ENCODE measurements at places on chromosomes 6 and 20.

- DNase-seq = no peak
These were observed 11.7 kb downstream of the EPM2A start for GRCh38 chr6:145723646-145724045.

DNA sequence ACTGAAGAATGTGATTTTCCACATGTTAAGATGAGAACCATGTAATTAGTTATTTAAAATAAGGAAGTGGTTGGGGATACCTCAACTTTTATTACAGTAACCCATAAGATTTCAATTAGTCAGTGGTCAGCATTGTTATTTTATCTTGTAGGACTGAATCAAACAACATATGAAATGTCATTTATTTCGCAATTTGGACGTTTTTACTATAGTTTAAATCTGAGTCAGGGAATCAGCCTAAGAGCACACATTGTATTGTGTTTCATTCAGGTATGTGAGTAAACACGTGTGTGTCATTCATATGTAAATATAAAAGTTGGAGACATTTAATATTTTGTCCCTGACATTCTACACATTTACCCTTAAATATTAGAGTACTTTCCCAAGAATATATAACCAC, 1418.7 kb downstream of the GRIK2 start:
- DNase-seq = no peak

GRCh38 chr6:141261016-141261671, 871.6 kb upstream of the GJE1 start:
- peak; percentile 41 for DNase-seq

GRCh38 chr6:80098392-80098791, 8.1 kb upstream of the BCKDHB start:
- DNase-seq = no peak

DNA sequence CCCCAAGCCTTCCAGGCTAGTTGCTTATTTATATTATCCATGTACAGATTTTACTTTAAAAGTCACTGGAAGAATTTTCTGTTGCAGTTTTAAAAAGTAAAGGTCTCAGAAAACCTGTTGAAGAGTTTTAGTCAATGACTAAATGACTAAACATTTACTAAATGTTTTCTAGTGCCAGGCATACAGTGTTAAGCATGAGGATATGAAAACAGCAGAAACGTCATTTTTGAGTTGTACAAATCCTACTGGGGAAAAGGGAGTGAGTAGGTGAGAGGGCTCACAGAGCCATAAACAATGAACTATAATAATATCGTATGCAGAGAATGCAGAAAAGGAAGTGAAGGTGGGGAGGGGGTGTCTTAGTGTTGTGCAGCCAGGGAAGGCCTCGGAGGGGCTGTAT, 66.3 kb downstream of the MAN1A1 start:
- DNase-seq = no peak

- DNase-seq = peak; percentile 37
These were observed 1.6 kb downstream of the INSM1 start for GRCh38 chr20:20369250-20370093.

GRCh38 chr6:71510057-71510713, 221.6 kb downstream of the OGFRL1 start:
- no peak for DNase-seq

- no peak for DNase-seq
These were observed 65.4 kb downstream of the RWDD2A start for GRCh38 chr6:83258517-83258916.

- DNase-seq = peak; percentile 54
These were observed 209.1 kb upstream of the JARID2 start for GRCh38 chr6:15036690-15037245.

GRCh38 chr6:97563529-97563928, 280.5 kb upstream of the MMS22L start:
- DNase-seq = no peak

DNA sequence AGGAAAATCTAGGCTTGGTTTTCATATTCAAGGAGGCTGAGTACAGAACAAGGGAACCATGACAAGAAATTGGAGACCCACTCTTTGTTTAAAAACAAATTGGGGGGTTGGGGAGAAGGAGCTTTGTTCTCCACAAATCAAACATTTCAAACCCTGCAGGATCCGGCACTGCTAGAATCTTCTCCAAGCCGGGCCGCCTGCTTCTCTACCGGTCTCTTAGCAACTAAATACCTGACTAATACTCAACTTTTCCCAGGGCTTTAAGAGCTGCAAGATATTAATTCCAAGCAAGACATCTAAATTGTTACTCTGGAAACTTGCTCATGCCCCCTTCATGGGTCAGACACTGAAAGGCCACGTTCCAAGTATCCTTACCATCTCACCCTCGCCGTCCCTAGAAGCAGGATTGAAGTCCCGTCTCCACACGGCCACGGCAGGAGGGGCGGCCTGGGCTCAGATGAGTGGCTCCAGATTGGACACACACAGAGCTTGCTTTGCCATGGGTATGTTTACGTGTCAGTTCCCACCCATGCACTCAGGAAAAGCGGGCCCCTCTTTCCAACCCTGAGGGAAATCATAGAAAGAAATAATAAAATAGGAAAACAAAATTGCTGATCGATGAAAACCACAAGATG, 126.4 kb upstream of the CDH4 start:
- DNase-seq = no peak

DNA sequence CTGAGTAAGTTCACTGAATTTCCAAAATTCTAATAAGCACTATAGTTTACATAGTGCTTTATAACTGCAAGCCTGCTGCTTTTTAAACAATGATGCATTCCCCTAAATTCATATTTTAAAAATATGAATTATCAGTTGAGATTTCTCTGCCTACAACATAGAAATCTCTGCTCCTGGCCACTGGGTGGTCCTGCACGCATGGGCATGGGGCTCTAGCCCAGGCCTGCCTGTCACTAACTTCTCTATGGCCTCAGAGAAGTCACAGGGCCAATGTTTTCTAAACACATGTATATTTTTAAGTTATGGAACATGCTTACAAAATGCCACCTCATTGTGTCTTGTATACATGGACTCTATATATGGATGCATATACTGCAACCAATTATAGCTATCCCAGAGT, 211.0 kb downstream of the FOXC1 start:
- DNase-seq = no peak

- DNase-seq = no peak
These were observed 210.4 kb downstream of the TAF4 start for GRCh38 chr20:61855286-61855685.

Data from SHP77 treated with DMSO at 0.1 percent for 48 hours (cell line).